ENCODE measurements at places on chromosomes 5 and 9. TPM values are rescaled to one million over a fixed set of nuclear protein-coding genes. Genes with fewer than 3 reads are reported as not detected.

GRCh38 chr5:36459176-36460135 lies 146.9 kb upstream of the SLC1A3 start:
- DNase-seq, result no peak

DNA sequence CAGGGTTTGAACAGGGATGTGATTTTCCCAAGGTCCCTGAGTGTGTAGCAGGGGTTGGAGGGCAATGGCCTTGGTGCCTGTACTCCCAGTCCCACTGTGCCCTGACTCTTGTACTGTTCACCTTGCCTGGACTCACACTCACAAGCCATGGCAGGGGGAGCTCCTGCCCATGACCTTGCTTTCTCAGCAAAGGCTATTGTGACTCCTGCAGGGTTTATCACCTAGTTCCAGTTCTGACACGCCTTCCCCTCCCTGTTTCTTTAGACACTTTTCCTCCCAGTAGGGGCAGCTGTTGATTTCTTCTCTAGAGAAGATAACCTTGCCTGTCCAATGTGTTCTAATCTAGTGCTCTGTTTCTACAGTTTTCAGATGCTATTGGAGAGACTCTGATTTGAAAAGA lies 139.5 kb downstream of the FSTL4 start:
- DNase-seq, result no peak

GRCh38 chr5:18772475-18772874 lies 1138.2 kb downstream of the TAF11L14 start:
- no peak for DNase-seq

- no peak for DNase-seq
Observed at GRCh38 chr9:20384642-20385041, 237.7 kb downstream of the MLLT3 start.

DNA sequence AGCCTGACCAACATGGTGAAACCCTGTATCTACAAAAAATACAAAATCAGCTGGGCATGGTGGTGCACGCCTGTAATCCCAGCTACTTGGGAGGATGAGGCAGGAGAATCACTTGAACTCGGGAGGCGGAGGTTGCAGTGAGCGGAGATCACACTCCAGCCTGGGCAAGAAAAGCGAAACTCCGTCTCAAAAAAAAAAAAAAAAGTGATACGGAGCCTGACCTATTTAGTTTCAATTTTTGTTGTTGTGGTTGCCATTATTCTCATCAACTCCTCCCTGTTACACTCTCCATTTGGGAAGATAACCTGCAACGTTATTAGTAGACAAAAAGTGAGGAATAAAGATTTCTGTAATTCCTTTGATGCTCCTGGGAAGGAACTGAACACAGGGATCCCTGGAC lies 1.3 kb downstream of the STOM start:
- DNase-seq, result no peak

- no peak for DNase-seq
Observed at GRCh38 chr5:56829137-56829908, 14.0 kb downstream of the MAP3K1 start.

Gene HTR4
- total RNA-seq, result 1.8 TPM

Gene SLC6A3
- not detected for total RNA-seq

Measured in liver (tissue), 10 donors.